ENCODE measurements at places on chromosomes 7 and 10. TPM values are rescaled to one million over a fixed set of nuclear protein-coding genes. Genes with fewer than 3 reads are reported as not detected.

The IL15RA gene
- 11.1 TPM for total RNA-seq

DNA sequence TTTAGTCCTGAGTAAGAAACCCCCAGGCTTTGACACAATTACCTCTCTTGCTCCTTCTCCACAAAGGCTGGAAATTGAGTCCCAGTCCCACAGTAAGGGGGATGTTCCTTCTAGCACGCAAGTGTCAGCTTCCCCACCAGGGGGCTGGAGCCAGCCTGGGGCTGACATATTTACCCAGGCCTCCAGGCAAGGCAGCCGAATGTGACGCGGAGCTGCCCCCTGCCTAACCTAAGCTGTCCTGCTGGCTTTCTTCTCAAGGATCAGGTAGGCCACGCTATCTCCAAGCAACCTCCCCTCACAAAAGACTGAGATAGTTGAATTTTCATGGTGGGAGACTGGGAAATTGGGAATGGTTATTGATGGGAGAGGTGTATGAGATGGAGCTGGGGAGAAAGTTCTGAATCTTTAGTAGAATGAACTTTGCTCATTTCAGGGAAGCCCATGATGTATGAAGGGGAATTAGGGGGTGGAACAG is 19.2 kb upstream of the BMPER start:
- DNase-seq, result no peak

- DNase-seq, result no peak
Measured at GRCh38 chr7:37439653-37440026, 9.0 kb downstream of the ELMO1 start.

DNA sequence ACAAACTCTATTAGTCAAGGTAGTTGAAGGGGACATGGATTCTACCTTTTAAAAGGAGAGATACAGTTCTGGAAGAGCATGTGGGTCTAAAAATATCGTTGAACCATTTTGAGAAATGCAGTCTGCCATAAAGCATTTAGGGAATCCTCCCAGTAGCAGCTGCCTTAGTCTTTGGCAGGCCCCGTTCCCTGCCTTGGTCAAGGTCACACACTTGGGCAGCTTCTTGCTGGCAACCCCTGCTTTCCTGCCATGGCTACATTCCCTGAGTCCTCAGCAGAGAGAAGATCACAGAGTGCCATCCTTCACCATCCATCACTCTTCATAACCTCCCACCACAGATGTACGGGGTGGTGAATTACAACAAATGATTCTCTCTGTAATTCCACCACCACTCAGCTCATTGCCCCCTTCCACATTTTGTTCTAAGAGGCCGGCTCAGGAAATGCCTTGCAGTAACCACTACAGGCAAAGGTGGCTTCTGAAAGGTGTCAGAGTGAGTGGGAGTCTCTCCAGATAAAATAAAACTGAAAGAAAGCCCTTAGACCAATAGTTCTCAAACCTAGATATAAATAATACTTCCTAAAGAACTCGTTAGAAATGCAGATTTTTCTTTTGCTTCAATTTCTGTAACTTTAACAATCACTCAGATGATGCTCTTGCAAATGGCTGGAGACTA is 121.4 kb upstream of the STK17A start:
- no peak for DNase-seq

GRCh38 chr10:483261-483660 is 206.2 kb downstream of the DIP2C start:
- no peak for DNase-seq

DNA sequence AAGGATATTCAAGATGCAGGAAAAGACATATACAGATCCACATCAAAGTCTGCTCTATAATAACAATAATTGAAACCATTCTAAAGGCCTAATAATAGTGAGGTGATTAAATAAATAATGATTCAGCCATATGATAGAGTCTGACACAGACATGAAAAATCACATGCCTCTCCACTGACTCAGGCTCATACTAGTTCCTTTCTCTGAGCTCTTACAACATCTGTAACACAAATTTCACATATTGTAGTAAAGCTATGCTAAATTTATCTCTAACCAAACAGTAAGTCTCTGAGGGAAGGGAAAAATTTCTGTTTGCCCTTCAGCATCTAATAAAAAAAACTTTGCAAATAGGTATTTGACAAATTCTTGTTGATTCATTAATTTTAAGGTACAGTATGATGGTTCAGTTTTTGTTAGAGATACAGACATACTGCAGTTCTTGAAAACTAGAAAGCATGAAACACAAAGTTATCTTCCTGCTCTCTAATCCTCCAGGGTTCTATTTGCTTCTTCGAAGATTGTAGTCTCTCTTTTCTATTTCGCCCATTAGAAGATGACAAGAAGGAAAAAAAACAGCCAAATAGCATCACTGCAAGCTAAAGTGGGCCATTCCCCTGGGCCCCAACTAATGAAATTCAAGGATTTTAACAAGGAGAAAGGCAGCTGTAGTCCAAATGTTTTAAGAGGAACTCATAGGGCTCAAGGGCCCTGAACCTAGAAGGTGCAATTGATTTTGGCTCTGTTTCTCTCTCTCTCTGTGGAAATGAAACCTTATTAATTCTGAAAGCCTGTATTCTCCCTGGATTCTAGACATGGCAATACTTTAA is 53.9 kb downstream of the CUBN start:
- no peak for DNase-seq

GRCh38 chr10:70769121-70769520 is 16.1 kb downstream of the TBATA start:
- no peak for DNase-seq

The LIPJ gene
- total RNA-seq, result 0.32 TPM

The SAP25 gene
- total RNA-seq, result 126 TPM

The BPGM gene
- total RNA-seq, result 14.7 TPM

- no peak for DNase-seq
Measured at GRCh38 chr10:110421512-110422138, 76.1 kb upstream of the DUSP5 start.

The BUD23 gene
- total RNA-seq, result 54.3 TPM

The CALHM3 gene
- total RNA-seq, result not detected

- no peak for DNase-seq
Measured at GRCh38 chr10:22086730-22087401, 83.3 kb upstream of the DNAJC1 start.

The GPNMB gene
- total RNA-seq, result 32.5 TPM

- DNase-seq, result no peak
Measured at GRCh38 chr7:111980725-111981124, 225.5 kb downstream of the DOCK4 start.

DNA sequence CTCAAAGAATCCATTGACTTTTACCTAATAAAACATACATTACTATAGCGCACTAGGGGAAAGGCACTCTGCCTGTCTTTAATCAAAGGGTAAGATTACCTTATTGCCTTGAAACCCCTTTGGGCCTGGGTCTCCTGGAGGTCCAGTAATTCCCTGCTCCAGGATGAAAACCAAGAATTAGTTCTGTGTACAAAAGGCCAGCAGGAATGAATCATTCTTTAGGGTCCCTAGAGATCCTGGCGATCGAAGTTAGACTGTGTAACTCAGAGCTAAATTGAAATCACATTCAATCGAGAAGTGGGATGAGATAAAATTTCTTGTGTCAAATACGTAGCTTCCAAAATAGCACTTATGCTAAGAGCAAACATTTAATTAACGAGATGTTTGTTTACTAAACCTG is 29.8 kb downstream of the COL28A1 start:
- DNase-seq, result no peak

The SLC29A4 gene
- 0.36 TPM for total RNA-seq

The HOXA9 gene
- not detected for total RNA-seq

GRCh38 chr10:111078505-111079185 is 1.8 kb downstream of the ADRA2A start:
- DNase-seq, result no peak

The FAM25A gene
- total RNA-seq, result not detected

DNA sequence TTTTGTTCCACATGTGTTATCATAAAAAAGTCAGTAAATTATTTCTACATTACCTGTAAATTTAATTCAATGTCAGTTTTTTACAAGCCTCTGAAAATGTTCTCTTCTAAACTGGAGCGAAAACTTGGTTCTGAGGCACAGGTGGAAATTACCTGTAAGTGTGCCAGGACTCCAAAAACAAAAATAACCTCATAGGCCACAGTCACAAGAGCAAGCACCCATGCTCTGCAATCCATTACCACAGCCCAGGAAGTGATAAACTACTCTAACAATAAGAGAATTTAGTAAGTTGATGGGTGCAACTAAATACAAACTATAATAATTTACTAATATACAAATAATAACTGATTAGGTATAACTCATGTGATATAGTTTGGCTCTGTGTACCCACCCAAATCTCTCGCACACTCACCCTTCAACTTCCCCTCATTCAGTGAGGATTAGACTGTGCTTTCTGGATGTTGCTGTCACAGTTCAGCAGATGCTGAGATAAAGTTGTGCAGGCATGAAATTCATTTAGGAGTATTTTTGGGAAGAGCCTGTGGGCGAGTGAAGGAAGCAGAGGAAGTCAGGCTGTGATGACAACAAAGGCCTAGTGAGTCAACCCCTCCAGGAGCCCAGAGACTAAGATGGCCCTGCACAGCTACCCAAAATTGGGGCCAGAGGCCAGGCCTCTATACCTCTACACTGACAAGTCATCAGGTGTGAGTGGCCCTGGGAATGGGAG is 16.3 kb upstream of the GIMAP6 start:
- peak; percentile 34 for DNase-seq

The FAM25C gene
- total RNA-seq, result not detected

GRCh38 chr10:51892965-51893658 is 193.7 kb upstream of the CSTF2T start:
- DNase-seq, result no peak

The CYP3A4 gene
- not detected for total RNA-seq

GRCh38 chr10:98488669-98489430 is 42.1 kb upstream of the HPS1 start:
- no peak for DNase-seq

The COL13A1 gene
- not detected for total RNA-seq

The NACAD gene
- total RNA-seq, result not detected

DNA sequence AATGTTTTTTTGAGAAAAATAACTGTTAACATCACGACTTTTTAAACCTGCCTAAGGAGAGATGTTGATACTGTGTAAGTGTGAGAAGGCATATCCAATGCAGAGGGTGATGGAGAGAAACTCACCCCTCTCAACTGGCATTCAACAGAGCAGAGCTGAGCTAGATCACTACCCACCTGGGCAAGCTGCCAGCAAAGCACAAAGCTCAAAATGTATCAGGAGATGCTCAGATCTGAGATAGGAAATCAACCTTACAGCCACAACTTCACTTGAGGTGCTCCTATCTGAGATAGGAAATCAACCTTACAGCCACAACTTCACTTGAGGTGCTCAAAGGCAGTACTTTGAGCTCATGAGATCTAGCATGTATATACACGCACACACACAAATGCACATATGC is 151.5 kb upstream of the PDE1C start:
- DNase-seq, result no peak

DNA sequence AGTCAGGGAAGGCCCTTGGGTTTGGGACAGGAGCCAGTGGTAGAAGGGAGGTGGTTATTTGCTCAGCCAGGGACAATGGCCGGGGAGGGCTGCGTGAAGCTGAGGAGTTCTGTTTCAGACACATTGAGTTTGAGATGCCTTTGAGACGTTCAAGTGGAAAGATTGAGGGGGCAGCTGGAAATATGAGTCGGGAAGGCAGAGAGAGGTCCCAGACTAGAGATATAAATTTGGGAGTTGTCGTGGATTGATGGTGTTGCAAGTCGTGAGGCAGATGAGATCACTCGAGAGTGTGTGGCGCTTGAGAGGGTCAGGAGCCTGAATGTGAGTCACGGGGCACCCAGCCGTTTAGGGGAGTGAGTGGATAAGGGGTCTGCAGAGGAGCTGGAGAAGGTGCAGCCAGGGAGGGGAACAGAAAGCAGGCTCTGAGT is 73.3 kb downstream of the ZMIZ1 start:
- DNase-seq, result no peak

- no peak for DNase-seq
Measured at GRCh38 chr7:66100408-66101050, 14.1 kb upstream of the CRCP start.

The TMEM273 gene
- 27.7 TPM for total RNA-seq

The PTPN20 gene
- 1.0 TPM for total RNA-seq

- DNase-seq, result no peak
Measured at GRCh38 chr10:12200850-12201249, 4.9 kb downstream of the CDC123 start.

- no peak for DNase-seq
Measured at GRCh38 chr7:158911145-158911544, 54.8 kb downstream of the DYNC2I1 start.

The EDRF1 gene
- total RNA-seq, result 56.3 TPM

The ADCY1 gene
- total RNA-seq, result not detected
